ENCODE measurements at places on chromosomes 12 and 14.
A peak's percentile ranks its signal among the peaks of the same experiment; 100 is the strongest.

DNA sequence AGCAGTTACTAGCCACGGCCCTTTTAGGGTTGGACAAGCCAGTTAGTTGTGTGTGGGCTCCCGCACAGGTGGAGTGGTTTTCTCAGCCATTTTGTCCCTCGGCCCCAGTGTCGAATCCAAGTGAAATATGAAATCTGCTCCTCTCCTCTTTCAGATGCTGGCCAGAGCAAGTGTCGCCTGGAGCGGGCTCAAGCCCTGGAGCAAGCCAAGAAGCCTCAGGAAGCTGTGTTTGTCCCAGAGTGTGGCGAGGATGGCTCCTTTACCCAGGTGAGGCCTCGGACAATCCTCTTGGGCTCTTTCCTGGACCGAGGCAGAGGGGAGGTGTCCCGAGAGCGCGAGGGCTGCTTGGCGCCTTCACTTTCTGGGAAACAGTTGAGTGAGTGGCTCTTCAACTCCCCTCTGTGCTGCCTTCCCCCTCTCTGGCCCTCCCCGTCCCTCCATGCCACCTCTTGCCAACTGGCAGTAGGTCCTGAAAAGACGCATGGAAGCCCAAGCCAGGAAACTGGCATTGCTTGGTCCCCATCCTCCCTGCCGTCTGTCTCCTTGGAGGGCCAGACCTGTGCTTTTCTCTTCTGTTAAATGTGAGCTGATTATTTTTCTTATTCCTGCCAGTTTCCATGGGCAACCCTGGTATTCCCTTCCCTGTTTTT lies 74.2 kb downstream of the SMOC1 start:
- no peak for DNase-seq

- no peak for DNase-seq
Measured at GRCh38 chr12:29991924-29992323, 208.2 kb upstream of the TMTC1 start.

GRCh38 chr14:71551291-71551950 lies 380.8 kb upstream of the RGS6 start:
- DNase-seq, result no peak

- peak; percentile 78 for DNase-seq
Measured at GRCh38 chr12:64318605-64319004, 72.0 kb downstream of the C12orf56 start.

DNA sequence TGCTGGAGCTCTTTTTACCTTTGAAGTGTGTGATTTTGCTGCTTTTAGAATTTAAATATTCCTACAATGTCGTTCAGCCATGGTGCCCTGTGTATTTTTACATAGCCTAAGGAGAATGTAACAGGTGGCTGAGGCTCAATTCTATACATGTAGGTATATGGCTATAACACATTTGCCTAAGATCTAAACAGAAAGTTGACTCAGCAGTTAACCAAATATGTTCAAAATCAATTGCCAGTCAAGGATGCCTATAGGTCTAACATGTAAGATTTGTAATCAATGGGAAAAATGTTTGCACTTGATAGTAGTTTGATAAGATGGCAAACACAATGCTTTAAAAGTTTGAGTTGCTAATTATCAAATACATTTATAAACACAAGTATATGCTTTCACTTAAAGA lies 8.2 kb downstream of the PAWR start:
- no peak for DNase-seq
